ENCODE measurements at places on chromosomes 4 and X.

- peak; percentile 51 for DNase-seq
These were observed 239.0 kb upstream of the JADE1 start for GRCh38 chr4:128570387-128570975.

DNA sequence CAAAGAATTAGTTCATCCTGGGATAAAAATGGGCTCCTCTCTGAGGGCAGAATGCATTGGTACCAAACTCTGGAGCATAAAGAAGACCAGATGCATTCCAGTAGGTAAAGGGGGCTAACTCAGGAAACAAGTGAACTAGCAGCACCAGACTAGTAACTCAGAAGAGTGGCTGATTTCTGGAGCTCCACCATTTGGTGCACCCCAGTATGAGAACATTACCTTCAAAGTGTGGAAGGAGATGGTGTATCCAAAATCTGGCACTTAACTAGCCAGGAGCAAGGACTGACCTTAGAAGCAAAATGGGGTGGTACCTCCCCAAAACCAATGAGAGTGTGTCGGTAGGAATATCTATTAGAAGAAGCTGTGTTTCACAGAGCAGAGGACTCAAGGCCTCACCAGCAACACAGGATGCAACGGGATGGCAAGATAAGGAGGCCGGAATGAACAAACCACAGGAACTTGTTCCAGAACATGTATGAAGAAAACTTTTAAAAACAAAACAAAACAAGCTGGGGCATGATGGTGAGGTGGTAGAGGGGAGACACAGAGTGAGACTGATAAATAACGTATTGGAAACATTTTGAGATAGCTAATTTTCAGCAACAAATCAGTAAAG is 142.3 kb downstream of the INPP4B start:
- DNase-seq = no peak

DNA sequence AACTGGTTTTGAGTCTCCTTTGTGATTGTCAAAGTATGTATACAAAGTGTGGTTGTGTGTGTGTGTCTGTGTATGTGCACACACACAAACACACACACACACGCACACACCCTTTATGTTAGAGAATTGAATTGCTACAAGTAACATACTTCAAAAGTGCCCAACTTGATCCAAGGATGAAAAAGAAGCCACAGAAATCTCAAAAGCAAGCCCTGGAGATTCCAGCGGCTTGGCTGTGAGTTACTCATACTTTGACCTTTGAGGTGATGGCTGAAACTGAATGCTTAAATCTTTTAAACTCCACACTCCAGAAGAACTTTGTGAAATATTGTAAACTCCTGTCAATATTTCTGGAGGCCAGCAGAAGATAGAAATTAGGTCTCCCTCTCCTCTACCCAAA is 168.4 kb upstream of the NRK start:
- no peak for DNase-seq

GRCh38 chrX:124592744-124593143 is 246.4 kb downstream of the SH2D1A start:
- no peak for DNase-seq

- no peak for DNase-seq
These were observed 65.5 kb upstream of the SLC34A2 start for GRCh38 chr4:25590171-25590570.

GRCh38 chr4:36043901-36044300 is 200.4 kb downstream of the ARAP2 start:
- DNase-seq = no peak

DNA sequence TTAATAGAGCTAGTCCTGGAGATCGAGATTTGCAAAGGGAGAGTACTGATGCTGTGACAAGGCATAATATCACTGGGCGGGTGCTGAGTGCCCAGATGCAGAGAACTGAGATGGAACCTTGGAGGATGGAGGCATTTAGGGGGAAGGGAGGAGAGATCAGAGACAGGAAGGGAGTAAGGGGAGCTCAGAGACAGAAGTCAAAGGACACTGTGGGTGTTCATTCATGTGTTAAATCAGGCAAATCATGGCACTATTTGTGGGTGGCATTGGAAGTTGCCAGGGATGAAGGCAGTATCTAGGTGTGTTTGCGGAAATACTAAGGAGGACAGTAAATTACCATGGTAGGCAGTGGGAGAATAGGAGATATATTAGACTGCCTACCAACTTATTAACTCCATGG is 135.0 kb downstream of the RBM46 start:
- no peak for DNase-seq

DNA sequence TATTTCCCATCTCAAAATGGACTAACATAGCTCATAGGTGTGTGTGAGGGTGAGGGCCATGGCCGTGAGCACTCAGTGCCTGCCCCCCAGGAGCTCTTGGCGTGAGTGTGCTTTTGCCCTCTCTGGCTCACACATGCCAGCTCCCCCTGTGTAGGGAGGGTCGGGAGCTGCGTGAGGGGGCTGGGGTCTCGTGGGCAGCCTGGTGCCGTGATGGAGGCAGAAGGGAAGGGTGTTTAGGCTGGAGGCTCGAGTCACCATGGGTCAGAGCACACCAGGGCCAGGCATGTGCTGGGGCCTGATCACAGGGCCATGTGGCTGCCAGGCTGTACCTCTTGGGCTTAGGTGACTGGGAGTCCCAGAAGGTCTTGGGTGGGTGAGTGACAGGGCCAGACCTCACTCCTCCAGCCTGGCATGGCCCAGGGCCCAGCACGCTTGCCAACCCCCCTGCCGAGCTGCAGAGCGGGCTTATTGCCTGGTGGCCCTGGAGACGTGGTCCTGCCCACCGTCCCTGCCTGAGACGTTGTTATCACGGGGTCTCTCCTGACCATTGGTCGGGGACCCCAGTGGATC is 44.0 kb downstream of the ADRA2C start:
- DNase-seq = no peak

Data from MG63 (cell line).